ENCODE measurements at places on chromosomes 3 and 15. TPM values are rescaled to one million over a fixed set of nuclear protein-coding genes. Genes with fewer than 3 reads are reported as not detected.

NRROS gene
- 44.0 TPM for total RNA-seq

DNA sequence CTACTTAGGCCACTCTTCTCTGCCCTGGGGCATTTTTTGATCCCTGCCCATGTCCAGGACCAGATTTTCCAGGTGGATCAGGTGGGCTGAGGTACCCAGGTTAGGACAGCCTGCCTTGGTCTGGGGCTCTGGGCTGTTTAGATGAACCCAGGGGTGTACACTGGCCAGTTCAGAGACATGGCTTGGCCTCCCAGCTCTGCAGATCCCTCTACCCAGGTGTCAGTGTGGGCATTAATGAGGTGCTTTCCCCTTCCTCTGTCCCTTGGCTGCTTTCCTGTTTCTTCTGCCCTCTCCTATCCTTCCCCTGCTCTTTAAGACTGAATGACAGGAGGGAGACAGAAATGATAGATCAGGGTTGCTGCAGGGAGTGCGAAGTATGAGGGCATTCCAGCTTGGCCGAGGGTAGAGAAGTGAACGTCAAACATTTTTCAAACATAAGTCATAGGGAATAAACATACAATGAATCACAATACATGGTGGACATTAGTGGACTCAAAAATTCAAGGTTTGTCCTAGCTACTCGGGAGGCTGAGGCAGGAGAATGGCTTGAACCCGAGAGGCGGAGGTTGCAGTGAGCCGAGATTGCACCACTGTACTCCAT, 30.5 kb downstream of the RTP1 start:
- no peak for DNase-seq

GRCh38 chr3:117118604-117119003, 409.0 kb downstream of the TUSC7 start:
- DNase-seq, result no peak

SLC6A20 gene
- total RNA-seq, result 3.5 TPM

DUOXA2 gene
- not detected for total RNA-seq

CCK gene
- total RNA-seq, result not detected

DNA sequence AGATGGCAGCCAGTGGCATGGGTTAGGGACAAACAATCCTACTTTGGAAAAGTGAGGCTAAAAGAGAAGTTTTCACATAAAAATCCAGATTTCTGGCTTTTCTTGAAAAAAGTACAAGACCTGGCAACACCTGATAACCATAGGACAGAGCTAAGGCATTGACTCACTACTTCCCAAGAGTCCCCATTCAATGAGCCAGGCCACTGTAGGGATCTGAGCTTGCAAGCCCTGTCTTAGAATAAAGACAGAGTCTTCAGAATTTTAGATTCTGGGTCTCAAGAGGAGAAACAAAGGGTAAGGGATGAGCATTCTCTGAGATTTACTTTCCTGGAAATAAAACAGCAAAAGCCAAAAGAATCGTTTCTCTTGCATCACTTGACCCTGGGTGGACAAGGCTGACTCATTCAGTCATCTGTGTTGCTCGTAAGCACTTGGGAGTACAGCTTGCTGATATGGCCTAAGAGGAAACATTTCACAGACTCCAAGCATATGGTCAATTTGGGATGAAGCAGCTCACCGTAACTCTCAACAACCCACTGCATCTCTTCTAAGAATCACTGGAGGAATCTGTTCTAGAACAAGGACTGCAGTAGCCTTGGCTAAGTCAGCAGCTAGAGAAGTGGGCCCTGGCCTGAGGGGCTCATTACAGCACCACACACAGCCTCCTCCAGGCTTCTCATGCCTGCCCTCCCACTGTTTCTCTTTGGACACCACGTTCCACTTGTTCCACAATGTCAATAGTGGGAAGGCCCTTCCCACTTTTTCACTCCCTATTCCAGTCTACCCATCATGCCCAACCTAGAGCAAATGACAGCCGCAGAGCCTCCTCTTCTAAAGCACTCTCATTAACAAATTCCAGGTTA, 86.2 kb downstream of the RFTN1 start:
- DNase-seq, result no peak

KIF15 gene
- total RNA-seq, result 29.3 TPM

DNA sequence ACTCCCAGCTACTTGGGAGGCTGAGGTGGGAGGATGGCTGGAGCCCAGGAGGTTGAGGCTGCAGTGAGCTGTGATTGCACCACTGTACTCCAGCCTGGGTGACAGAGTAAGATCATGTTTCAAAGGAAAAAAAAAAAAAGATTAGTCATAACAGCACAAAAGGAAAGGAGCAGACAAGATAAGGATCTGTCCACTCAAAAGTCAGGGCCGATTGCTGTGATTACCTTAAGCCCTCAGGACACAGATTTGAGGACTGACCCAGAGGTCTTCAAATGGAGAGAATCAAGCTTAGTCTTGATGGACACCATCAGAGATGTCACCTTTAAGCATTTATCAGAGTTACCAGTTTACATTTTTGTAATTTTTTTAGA, 23.9 kb upstream of the HEG1 start:
- DNase-seq, result no peak

DNA sequence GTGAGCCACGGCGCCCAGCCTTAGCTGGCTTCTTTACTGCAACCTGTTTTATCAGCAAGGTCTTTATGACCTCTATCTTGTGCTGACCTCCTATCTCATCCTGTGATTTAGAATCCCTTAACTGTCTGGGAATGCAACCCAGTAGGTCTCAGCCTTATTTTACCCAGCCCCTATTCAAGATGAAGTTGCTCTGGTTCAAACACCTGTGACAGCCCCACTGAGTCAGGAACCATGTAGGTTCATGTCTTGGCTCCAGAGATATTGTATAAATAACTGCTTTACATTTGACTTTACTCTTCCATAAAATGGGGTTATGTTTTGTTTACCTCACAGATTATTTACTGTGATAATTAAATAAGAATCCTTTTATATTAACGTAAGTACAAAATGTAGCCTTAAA, 27.1 kb upstream of the ANO10 start:
- no peak for DNase-seq

GRCh38 chr3:2810723-2811122, 299.5 kb downstream of the IL5RA start:
- DNase-seq, result no peak

Measured in GM12878 (cell line).